ENCODE measurements at places on chromosomes 16 and 17.

DNA sequence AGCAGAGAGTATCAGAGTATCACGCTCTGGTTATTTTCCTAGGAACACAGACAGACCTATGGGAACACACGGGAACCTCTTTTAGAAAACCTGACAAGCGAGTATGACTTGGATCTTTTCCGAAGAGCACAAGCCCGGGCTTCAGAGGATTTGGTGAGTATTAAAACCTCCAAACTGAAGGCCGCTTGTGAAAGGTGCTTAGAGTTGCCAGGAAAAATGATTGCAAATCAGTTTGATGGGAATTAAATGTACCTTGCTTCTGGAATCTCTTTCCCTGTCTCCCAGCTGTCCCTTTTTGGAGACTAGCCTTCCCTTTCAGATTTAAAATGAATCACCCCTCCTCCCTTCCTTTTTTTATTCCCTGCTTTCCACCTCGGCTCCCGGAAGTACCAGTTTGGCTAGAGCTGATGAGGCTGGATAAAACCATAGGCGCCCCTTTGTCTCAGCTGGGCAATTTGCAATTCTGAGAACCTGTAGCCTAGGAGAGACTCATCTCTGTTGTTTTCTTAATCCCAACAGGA, 27.3 kb downstream of the KAT7 start:
- H3K4me3 ChIP-seq, result no peak overlapping the region
- H3K27me3 ChIP-seq, result no peaks in the 10 kb centered on the region
- peaks cover 16% of the 10 kb centered on the region for H3K36me3 ChIP-seq
- no peak overlapping the region for H3K27ac ChIP-seq
- no peak for DNase-seq

DNA sequence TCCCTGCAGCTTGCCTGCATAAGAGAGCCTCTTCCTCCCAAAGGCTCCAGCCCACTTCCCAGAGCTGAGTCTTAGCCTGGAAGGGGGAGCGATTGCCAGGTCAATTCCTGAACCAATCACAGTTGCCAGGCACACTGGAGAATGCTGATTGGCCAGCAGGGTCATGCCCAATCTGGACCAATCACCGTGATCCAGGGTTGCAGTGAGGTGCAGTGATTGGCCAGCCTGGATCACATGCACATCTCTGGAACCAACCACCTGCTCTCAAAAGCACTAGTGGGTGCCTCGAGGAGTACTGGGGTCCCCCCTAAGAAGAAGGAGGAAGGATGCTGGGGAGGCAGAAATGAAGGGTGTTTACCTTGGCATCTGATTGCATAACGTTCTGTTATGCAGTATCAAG, 18.4 kb downstream of the NAGPA start:
- H3K27ac ChIP-seq, result no peak overlapping the region
- DNase-seq, result no peak
- no peaks in the 10 kb centered on the region for H3K27me3 ChIP-seq
- no peak overlapping the region for H3K4me3 ChIP-seq
- no peaks in the 10 kb centered on the region for H3K4me1 ChIP-seq
- no peaks in the 10 kb centered on the region for H3K36me3 ChIP-seq

DNA sequence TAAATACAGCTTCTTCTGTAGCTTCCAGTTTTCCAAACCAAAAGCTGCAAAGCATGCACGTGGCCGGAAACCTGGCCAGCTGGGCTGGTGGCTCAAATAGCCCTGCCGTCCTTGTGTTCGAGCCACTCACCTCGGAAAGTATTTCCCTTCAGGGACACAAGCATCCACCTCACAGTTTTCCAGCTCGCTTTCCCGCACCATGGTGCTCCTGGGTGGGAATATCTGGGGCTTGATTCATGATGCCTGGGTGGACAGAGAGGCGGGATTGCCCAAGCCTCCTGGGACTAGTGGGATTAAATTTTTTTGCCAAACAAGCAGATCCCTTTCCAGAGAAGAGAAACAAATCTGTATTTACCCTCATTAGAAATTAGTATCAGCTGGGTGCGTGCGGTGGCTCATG, 7.1 kb upstream of the MVD start:
- no peaks in the 10 kb centered on the region for H3K27me3 ChIP-seq
- H3K4me3 ChIP-seq, result no peak overlapping the region
- DNase-seq, result no peak

DNA sequence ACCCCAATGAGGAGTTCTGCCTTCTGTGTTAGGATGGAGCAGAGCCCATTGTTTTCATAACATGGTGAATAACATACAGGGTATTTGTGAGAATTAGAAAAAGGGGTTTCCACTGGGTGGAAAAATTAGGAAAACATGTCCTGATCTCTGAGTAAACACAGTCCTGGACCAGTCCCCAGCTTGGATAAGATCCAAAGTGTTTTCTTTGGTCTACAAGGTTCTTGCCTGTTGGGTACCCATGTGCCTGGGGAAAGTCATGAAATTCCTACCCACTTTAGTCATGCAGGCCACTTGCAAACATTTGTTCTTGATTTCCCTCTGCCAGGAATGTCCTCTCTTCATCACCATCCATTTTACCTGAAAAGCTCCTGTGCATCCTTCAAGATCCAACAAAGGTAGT, 164.8 kb upstream of the DYNLRB2 start:
- H3K4me3 ChIP-seq, result no peak overlapping the region
- H3K27ac ChIP-seq, result no peak overlapping the region
- H3K4me1 ChIP-seq, result no peaks in the 10 kb centered on the region
- DNase-seq, result no peak
- no peaks in the 10 kb centered on the region for H3K36me3 ChIP-seq
- no peaks in the 10 kb centered on the region for H3K27me3 ChIP-seq

DNA sequence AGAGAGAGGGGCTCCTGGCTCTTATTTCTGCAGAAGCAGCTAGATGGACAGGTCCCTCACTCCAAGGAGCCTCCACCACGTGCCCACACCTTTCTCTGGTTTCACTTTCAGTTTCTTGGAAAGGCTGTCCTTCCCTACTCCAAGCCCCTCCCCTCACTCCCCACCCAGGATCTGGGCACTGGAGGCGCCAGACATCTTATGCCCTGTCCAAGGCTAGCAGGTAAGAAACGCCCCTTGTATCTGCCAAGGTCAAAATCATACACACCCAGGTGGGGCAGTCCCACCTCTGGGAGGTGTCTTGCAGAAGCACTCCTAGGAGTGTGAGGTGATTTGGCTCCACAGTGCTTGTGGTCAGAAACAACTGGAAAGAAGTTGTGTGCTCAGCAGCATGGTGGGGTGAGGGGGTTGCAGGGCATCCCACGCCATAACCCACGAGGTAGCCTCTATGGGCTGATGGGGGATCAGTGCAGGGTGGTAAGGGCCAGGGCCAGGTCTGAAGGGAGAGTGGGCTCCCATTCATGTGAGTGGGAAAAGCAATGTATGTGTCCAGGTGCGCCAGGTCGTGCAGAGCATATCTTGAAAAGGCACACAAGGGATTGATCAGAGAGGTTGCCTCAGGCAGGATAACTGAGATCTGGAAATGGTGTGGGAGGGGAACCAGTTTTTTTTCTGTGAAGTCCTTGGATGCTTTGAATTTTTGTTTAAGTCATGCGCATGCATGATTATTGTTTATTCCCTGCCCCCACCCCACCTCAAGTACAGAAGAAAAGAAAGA, 31.8 kb upstream of the PRM1 start:
- no peaks in the 10 kb centered on the region for H3K36me3 ChIP-seq
- no peak overlapping the region for H3K4me3 ChIP-seq
- peaks cover 16% of the 10 kb centered on the region for H3K4me1 ChIP-seq
- no peaks in the 10 kb centered on the region for H3K27me3 ChIP-seq

- no peaks in the 10 kb centered on the region for H3K36me3 ChIP-seq
- H3K27ac ChIP-seq, result peak overlapping the region; percentile 33
- H3K4me3 ChIP-seq, result peak overlapping the region; percentile 59
- DNase-seq, result no peak
- H3K27me3 ChIP-seq, result no peaks in the 10 kb centered on the region
Measured at GRCh38 chr17:72591289-72592241, 470.7 kb downstream of the SOX9 start.

GRCh38 chr16:86565644-86566511, 751 bp upstream of the FOXC2 start:
- H3K4me3 ChIP-seq, result no peak overlapping the region
- H3K27ac ChIP-seq, result no peak overlapping the region
- H3K4me1 ChIP-seq, result peaks cover 22% of the 10 kb centered on the region
- H3K27me3 ChIP-seq, result peaks cover 50% of the 10 kb centered on the region
